ENCODE measurements at places on chromosomes 3 and 15. TPM values are rescaled to one million over a fixed set of nuclear protein-coding genes. Genes with fewer than 3 reads are reported as not detected.

- no peak for DNase-seq
Observed at GRCh38 chr3:126292318-126293070, 64.7 kb downstream of the KLF15 start.

The TMEM266 gene
- total RNA-seq: not detected

GRCh38 chr15:52438047-52438446, 90.6 kb downstream of the MYO5A start:
- DNase-seq: no peak

GRCh38 chr3:30320392-30320791, 286.0 kb upstream of the TGFBR2 start:
- DNase-seq: no peak

- DNase-seq: peak; percentile 77
Observed at GRCh38 chr3:123406598-123406997, 42.3 kb downstream of the ADCY5 start.

DNA sequence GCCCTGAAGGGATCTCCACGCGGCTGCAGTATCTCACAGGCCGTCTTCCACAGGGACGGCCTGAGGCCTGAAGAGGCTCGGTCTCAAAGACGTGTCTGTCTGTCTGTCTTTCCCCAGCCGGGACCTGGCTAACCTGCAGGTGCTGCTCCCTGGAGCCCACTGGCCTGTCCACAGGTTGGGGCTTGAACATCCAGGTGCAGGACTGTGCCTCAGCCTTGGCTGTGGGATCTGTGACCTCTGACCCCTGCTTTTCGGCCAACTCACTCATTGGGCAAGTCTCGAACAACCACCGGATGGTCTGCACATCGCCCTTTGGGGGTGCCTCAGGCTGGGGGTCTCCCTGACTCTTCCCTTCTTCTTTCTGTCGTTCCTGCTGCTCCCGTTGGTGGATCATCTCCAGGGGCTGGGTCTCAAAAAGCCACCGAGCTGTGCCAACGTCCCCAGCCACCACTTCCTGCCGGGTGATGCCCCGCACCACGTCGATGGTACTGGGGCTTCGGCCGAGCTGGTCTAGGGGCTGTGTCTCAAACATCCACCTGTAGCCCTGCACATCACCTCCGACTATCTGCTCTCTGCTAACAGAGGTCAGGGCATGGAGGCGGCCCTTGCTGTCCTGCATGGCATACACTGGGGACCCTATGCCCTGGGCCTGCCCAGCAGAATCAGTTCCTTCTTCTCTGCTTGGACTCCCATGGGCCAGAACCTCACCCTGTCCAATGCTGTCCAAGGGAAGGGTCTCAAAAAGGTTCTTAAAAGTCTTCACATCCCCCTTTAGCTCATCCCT, 4.8 kb downstream of the XIRP1 start:
- no peak for DNase-seq

The FBXL2 gene
- 24.6 TPM for total RNA-seq

The C3orf52 gene
- total RNA-seq: 19.6 TPM

The STRA6 gene
- 0.28 TPM for total RNA-seq

DNA sequence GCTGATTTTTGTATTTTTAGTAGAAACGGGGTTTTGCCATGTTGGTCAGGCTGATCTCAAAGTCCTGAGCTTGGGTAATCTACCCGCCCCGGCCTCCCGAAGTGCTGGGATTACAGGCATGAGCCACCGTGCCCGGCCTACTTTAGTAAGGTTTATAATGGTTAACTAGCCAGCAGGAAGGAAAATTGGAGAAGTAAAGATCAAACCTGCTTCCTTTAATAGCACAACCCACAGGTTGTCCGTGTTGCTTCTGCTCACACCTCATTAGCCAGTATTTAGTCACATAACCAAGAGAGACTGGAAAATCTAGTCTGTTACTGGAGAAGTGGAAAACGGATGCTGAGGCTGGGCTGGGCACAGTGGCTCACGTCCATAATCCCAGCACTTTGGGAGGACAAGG, 51.9 kb upstream of the TBL1XR1 start:
- no peak for DNase-seq

- DNase-seq: no peak
Observed at GRCh38 chr15:22224241-22224671, 143.9 kb downstream of the OR4M2 start.

DNA sequence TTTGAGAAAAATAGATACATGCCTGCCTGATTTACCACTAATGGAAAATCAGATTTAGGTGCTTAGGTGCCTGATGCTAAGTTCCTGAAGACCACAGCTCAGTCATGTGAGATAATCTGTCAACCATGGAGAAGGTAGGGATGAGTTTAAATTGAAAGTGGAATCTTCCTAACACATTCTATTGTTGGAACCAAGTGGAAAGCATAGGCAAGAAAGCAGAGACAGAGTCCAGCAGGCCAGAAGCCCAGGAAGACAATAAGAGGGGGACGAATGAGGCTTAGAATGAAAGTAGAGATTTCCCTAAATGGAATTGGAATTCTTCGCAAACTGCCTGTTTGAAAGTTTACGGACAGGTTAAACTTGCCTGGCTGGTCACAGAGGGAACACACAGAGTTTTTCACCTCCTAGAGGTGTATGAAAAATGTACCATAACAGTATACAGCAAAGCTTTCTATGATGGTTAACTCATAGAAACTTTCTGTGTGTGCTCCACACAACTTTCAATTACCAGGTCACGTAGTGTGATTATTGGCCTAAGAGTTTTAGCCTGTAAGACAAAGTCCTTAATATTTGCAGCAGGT, 453.8 kb upstream of the KCNMB2 start:
- no peak for DNase-seq

DNA sequence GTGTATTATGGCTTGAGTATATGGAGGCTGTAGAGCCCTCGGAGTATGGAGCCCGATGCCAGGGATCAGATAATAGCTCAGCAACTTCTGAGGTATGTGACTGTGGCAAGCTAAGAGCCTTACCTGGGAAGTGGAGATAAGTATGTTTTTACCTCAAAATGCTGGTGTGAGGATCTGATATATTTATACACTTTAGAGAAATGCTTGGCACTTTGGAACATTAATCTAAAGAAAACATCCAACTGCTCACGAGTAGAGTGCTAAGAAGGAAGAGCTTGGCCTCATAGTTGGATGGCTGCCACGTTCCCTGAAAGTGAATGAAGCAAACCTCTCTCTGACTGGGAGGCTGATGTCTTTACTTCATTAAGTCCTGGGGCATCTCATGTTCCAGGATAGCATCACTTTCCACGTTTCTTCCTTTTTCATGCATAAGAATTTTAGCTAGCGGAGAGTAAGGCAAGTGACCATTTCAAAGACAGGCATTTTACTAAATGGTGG, 58.9 kb upstream of the GOLGA8J start:
- DNase-seq: no peak

GRCh38 chr3:183074261-183074660, 25.0 kb downstream of the MCCC1 start:
- DNase-seq: no peak

DNA sequence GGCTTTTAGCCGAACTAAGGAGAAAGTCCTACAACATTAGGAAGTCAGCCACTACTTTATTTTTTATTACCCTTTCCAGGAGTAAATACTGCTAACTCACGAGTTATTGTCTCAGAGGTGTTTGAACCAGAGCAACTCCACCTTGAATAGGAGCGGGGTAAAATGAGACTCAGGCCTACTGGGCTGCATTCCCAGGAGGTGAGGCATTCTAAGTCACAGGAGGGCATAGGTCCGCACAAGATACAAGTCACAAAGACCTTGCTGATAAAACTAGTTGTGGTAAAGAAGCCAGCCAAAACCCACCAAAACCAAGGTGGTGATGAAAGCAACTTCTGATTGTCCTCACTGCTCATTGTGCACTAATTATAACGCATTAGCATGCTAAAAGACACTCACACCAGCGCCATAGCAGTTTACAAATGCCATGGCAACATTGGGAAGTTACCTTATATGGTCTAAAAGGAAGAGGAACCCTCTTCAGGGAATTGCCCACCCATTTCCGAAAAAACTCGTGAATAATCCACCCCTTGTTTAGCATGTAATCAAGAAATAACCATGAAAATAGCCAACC, 555.9 kb downstream of the IGSF11 start:
- DNase-seq: no peak

The APOD gene
- 135 TPM for total RNA-seq

The SPESP1 gene
- total RNA-seq: 3.3 TPM

GRCh38 chr3:74642876-74643275, 28.4 kb upstream of the CNTN3 start:
- no peak for DNase-seq

The LRRIQ4 gene
- not detected for total RNA-seq

GRCh38 chr3:148847351-148847750, 17.7 kb upstream of the CPA3 start:
- no peak for DNase-seq

DNA sequence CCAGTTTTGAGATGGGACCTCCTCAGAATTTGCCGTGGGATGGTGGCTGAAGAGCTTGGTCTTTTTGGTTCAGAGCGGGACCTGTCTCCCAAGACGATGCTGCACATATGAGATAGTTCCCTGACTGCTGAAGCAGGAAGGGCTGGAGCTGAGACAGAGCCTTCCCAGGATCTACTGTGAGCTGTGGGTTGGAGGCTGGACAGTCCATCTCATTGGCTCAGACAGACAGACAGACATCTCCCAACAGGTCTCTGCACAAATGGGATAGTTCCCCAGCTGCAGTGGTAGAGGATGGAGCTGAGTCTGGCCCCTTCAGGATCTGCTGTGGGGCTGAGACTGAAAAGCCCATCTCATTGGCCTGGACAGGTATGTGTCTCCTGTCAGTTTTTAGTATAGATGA, 1145.6 kb upstream of the CADM2 start:
- no peak for DNase-seq

DNA sequence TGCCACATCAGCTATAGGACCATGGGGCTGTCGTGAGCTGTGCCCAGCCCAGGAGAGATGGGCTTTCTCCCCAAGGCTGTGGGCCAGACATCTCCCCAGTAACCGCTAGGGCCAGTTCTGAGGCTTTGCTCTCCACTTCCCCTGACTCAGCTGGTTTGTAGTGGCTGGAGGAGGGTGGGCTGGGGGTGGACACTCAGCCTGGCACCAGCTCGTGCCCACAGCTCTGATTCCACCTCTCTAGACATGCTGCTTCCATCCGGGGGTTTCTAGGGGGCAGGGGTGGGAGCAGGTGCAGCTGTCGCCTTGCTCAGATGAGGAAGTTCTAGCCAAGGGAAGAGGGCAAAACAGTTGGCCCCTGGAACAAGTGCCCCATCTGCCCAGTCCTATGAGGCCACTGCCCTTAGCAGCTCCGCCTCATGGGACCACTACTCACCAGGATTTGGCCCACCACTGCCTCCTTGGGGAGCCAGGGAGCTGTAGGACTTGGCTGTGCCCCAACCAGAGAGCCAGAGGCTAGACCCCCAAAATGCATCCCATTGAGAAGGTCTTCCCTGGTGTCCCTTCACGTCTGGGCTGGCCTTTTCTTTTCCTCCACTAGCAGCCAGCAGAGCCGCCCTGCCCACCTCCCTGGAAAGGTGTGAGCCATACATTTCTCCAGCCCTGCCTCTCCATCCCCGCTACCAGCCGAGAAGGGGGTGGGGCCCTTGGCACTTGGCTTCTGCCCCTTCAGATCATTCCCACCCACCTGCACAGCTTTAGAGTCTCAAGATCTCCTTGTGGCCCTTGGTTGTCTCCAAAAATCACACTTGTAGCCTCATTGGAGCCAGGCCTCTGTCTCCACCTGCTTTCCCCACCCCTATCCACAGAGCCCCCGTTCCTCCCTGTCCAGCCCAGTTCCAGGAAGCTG, 9.9 kb downstream of the GLYCTK start:
- DNase-seq: no peak

DNA sequence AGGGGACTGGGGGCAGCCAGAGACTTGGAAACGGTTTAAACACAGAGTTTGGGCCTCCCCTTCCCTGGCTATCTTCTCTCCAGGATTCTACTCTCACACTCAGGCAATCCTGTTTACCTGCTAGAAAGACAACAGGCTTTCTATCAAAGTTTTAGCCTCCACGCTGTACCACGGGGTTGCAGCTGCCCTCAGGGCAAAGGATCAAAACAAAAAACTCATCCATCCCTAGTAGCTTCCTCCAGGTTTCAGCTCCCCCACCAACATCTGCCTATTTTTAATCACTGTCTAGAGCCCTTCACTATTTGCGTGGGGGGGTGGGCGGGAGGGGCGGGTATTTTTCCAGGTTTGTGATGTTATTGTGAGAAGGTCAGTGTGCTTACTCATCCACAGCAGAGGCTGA, 286.8 kb upstream of the TRIM42 start:
- DNase-seq: no peak

The ZNF621 gene
- total RNA-seq: 27.1 TPM

The EPHA3 gene
- total RNA-seq: 3.5 TPM

GRCh38 chr3:159258934-159259333, 457.1 kb downstream of the MFSD1 start:
- DNase-seq: no peak

DNA sequence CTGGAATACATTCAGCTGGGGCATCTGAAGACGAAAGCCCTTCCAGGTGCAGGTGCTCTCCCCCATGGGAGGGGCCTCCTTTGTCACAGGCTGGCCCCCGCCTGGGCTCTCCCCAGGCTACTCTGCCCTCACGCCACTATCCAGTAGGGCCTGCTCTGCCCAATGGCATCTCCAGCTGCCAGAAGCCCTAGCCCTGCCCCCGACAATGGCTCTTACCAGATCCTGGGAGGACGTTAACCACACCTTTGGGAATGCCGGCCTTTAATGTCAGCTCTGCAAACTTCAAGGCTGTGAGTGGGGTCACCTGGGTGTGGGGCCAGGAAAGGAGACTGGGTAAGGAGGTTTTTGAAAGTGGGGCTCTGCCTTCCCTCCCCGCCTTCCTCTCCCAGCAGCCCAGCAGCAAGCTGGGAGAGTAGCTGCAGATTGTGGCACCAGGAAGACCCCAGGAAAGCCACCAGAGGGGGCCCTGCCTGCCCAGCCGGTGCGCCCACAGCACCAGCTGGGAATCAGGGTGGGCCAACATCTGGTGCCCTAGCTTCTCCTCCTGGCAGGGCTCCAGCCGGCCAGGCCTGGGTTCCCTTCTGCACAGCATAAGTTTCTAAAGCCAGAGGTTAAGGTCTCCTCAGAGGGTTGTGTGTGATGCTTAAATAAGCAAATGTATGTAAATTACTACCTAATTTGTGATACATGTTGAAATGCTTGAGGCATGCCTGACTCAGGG, 40.4 kb upstream of the SLC41A3 start:
- no peak for DNase-seq

- DNase-seq: no peak
Observed at GRCh38 chr15:85718981-85719380, 75.7 kb downstream of the KLHL25 start.

GRCh38 chr3:146953511-146953981, 348.4 kb upstream of the PLSCR5 start:
- DNase-seq: no peak
